Activated CD8-positive, alpha-beta memory T cell treated with anti-CD3 and anti-CD28 coated beads for 1 hour (primary cell): ENCODE measurements at places on chromosomes 4 and X.

- no peak for DNase-seq
Measured at GRCh38 chr4:119729835-119730670, 101.4 kb upstream of the PDE5A start.

DNA sequence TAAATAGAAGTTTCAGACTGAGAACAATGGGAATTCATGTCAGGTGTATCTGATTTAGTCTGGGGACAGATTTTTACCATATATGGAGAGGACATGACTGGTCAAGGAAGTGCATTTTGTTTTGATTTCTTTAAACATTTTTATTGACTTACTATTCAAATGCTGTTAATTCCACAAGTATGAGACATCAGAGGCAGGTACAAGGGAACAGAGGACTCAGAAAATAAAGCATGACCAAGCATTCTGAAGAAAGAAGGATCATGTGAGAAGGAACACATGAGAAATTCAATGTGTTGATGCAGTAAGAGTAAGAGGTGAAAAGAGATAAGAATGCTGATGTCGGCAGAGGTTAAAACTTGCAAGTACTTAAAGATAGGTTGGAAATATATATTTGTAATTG is 1452.6 kb downstream of the PCDH7 start:
- DNase-seq, result no peak

GRCh38 chr4:134668237-134668636 is 466.6 kb upstream of the PABPC4L start:
- no peak for DNase-seq

GRCh38 chr4:94909645-94910044 is 151.9 kb downstream of the BMPR1B start:
- DNase-seq, result no peak

GRCh38 chr4:182261651-182262223 is 18.5 kb downstream of the TENM3 start:
- no peak for DNase-seq

DNA sequence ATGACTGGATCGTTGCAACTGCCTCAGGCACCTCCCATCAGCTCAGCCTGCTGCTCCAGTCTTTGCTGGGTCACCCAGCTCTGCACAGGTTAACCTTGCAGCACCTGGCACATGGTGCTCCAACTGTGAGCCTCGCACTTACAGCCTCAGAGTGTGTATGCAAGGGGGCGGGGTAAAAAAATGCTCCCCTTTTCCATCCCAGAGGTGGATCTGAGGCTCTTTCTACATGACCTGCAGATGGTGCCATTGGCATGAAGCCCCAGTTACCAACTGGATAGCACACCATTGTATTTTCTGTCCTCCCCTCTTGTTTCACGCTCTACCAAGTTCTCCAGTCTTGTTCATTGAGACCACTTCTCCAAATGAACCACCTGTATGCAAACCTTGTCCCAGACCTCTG is 46.2 kb upstream of the TRPC3 start:
- DNase-seq, result no peak

- no peak for DNase-seq
Measured at GRCh38 chrX:11992271-11992670, 146.0 kb upstream of the FRMPD4 start.

DNA sequence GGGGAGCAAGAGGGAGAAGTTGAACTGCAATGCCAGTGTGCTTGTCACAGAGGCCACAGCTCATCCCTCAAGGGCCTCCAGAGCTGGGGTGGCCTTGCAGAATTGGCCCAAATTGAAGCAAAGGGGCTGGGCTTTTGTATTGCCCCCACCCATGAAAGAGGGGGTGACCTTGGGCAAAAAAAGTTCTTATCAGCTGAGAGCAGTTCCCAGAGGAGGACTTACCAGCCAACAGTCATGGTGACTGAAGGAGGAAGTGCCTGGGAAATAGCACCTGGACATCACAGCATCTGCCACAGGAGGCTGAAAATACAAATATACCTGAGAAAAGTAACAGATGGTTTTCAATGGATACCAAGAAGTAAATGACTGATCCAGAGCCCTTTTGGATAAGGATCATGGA is 262.4 kb downstream of the MID1IP1 start:
- no peak for DNase-seq

DNA sequence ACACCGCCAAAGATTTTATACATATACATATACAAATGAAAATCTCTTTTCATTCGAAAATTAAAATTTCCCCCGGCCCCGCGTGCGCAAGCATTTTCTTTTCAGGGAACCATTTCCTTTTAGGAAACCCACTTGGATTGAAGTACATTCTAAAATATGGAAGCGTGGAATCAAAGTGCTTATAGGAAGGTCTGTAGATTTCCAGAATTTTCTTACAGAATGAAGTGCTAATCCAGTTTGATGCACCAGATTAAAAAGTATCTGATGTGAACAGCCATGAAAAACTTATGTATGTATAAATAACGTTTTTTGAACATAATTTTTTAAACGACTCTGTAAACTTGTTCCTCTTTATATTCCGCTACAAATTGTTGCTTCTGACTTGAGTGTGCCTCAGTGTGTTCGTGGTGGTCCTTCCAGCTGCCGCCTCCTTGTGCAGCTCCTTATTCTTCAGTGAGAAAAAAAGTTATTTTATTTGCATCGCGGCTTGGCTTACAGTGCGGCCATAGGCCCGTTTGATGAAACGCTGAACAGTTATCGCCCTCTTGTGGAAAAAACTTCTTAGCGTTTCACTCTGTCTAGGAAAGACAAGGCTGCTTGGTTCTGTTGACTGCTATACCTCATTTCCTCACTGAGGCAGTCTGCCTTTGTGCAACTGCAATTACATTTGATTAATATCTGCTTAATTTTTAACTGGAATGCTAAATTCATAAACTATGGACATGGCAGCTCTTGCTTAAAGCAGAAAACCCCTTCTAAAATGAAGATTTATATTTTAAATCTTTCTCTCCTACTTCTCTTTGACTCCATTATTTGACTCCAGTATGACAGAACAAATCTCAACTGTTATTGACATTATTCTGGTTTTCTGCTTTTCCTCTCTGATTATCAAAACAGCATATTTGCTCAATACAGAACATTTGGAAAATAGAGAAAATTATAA is 4.7 kb upstream of the NKX6-1 start:
- no peak for DNase-seq

- DNase-seq, result no peak
Measured at GRCh38 chr4:149029056-149029651, 586.9 kb upstream of the NR3C2 start.

DNA sequence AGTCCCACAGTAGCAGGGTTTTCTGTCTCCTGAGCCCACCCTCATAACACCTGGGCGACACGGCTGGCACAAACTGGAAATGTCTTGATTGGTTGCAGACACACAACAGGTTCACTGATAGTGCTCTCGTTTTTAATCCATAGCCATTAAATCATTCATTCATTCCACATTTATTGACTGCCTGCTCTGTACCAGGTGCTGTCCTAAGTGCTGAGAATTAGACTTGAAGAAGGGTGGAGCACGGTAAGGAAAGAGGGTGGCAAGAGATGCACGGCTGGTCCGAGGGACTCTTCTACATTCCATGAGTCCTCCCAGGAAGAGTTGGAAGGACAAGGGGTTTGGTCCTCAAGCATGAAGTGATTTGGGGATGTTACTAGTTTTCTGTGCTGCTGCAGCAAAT is 100.0 kb downstream of the RELL1 start:
- DNase-seq, result no peak

DNA sequence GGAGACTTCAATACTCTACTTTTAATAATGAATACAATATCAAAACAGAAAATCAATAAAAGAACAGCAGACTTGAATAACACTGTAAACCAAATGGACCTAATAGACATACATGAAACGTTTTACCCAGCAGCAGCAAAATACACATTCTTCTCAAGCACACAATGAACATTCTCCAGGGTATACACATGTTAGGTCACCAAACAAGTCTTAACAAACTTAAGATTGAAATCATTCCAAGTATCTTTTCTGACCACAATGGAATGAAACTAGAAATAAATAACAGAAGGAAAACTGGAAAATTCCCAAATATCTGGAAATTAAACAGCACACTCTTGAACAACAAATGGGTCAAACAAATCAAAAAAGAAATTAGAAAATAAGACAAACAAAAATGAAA is 145.0 kb upstream of the CT83 start:
- DNase-seq, result no peak

DNA sequence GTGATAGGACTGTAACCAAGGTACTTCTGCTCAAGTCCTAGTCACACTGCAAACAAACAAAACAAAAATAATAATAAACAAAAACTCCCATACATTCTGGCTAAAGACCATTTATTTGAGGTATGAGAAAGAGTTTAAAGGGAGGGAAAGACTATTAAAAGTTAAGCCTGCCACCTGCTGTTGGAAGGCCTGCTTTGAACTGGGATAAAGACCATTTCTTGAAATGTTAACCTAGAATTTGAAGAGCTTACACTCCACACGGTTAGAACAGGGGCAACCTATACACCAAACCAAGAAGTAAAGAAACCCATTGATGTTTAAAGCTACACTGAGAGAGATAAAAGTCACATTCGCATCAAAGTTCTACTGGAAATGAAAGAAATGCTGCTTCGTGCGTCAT is 548.7 kb upstream of the DIPK2B start:
- DNase-seq, result no peak

DNA sequence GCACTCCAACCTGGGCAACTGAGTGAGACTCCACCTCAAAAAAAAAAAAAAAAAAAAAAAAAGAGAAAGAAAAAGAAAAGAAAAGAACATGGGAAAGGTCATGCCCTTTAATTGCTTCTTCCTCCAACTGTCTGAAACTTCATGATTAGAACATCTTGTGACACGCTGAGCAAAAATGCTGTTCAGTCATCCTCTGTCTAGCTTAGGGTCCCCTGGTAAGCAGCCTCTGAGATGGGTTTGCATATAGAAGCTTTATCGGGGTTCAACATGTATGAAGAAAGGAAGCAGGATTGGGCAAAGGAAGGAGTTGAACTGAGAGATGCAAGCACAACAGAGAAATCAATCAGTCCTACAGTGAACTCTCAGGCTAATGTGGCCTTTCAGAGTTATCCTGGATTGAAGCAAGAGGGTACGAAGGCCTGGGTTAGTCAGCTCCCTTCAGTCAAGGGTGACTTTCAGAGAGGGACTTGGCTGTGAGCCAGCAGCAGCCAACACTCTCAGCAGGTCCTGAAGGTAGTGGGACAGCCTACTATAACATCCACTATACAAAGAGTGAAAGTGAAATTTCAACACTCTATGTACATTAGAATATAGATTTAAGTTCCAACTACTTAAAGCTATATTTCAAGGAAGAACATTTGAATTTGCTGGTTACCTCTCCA is 11.4 kb downstream of the MAOB start:
- DNase-seq, result no peak

DNA sequence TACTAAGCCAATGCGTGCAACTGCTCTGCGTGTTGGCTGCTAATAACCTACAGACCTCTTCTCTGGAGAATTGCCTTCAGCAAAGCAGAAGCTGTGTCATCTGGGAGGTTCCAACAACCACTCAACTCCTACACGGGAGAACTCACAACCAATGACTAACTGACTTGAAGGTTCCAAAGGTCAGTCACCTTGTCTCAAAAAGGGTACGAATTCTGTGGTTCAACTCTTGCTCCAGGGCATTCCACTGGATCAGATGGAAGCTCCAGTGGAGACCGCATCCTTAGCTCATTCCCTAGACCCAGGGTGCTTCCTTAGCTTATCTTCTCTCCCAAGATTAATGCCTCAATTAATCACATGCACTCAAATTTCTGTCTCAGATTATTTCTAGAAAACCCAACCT is 222.7 kb downstream of the CHIC2 start:
- DNase-seq, result no peak

GRCh38 chr4:139587446-139587845 is 31.4 kb upstream of the SETD7 start:
- no peak for DNase-seq

DNA sequence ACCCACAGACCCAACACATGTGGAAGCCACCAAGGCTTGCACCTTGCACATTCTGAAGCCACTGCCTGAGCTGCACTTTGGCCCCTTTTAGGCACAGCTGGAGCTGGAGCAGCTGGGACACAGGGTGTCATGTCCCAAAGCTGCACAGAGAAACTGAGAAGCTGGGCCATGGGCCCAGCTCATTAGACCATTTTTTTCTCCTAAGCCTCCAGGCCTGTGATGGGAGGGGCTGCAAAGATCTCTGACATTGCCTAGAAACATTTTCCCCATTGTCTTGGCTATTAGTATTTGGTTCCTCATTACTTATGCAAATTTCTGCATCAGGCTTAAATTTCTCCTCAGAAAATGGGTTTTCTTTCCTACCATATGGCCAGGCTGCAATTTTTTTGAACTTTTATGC is 447.4 kb upstream of the HS3ST1 start:
- DNase-seq, result no peak
